ENCODE measurements at places on chromosomes 12 and 14.
A peak's percentile ranks its signal among the peaks of the same experiment; 100 is the strongest.

- DNase-seq: no peak
These were observed 747.3 kb downstream of the NRXN3 start for GRCh38 chr14:78917462-78917861.

- DNase-seq: peak; percentile 25
These were observed 631 bp upstream of the PTGR2 start for GRCh38 chr14:73851000-73851399.

- DNase-seq: no peak
These were observed 689.4 kb downstream of the NOVA1 start for GRCh38 chr14:25908277-25909044.

DNA sequence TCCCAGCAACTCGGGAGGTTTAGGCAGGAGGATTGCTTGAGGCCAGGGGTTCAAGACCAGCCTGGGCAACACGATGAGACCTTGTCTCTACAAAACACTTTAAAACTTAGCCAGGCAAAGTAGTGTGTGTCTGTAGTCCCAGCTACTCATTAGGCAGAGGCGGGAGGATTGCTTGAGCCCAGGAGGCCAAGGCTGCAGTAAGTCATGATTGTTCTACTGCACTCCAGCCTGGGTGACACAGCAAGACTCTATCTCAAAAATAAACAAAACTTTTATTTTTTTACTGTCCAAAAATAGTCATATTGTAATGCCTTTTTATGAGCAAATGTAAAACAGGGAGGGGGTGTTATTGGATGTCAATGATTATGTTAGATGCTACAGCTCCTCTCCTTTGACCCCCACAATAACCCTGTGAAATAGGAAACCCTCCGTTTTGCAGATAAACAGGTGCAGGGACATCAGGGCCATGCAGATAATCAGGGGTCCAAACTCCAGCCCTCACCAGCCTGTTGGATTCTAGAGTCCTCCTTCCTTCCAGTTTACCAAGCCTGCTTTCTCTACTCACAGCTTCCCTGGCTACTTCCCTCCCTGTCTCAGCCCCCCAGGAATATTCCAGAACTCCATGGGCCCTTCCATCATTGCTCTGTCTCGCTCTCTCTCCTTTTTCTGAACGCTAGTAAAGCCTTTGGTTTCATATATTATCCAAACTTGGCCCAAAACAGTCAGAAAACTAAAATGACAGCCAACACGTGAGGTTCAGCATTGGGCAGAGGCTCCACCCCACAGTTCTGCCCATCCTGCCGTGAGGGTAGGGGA, 5.9 kb upstream of the FBLN5 start:
- DNase-seq: peak; percentile 43

DNA sequence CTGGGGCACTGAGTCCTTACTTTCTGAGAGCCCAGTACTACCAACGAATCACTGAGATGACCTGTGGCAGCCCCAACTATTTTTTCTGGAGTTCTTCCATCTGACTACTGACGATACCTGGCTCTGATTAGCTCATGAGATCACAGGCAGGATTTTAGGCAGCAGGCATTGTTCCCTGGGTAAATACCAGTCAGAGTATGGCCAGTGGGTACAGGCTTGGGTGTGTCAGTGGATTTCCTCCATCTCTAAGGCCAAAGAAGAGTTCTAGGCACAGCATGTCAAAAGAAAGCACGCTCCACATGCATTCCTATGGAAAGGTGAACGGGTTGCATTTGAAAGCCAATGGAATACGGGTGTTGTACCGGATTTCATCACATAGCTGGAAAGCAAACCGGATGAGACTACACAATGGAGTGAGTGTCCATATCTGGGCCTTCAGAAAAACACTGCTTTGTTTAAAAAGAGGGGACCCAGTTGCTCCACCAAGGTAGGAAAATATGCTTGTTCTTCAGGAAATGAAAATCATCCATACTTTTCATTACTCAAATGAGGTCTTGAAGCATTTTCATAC, 55.0 kb downstream of the PAX9 start:
- DNase-seq: no peak

GRCh38 chr12:110538869-110539622, 36.9 kb downstream of the RAD9B start:
- no peak for DNase-seq

DNA sequence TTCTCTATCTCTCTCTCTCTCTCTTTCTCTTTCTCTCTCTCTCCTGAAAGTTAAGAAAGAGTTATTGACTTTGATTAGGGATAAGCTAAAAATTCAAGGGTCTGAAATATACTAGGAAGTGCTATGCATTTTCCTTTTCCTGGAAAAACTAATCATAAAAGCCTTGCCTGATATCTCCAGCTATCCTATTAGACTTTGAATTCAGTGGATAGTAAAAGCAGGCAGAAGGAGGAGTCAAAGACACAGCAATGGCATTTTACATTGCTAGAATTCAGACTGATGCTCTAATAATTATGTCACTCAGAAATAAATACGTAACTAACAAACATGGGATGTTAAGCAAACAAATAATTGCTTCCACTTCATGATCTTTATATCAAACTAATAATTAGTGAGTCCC, 272.0 kb downstream of the SSPN start:
- no peak for DNase-seq

DNA sequence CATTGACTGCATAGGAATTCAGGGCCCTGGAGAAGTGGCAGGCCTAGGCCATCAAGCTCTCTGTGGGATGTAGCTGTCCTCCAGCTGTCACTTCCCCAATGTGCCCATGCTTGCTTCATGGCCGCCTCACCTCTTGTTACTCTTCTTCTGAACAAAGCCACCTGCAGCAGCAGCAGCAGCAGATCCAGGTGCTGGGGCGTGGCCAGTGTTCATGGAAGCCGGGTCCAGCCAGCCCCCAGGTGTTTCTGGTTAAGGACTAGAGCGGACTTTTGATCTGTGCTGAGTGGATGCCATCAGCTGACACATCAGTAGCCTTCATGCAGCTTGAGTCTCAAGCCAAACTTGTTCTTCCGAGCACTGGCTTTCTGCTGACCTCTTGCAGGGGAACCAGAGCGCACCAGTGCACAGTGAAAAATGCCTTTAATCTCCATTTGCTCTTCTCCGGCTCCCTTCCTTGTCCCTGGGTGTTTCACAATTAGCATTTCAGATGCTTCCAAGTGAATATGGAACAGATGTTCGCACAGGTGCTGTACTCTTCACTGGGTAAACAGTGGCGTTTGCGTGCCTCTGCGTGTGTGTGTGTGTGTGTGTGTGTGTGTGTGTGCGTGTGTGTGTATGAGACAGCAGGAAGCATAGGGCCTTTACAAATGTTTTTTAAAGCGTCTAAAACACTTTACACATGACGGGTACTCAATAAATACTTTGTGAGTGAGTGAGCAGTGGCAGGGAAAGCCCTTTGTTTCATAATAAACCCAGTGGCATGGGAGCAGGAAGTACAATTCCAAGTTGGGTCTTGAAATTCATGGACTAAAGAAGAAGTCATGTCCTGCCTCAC, 20.1 kb downstream of the TPCN1 start:
- DNase-seq: peak; percentile 47

DNA sequence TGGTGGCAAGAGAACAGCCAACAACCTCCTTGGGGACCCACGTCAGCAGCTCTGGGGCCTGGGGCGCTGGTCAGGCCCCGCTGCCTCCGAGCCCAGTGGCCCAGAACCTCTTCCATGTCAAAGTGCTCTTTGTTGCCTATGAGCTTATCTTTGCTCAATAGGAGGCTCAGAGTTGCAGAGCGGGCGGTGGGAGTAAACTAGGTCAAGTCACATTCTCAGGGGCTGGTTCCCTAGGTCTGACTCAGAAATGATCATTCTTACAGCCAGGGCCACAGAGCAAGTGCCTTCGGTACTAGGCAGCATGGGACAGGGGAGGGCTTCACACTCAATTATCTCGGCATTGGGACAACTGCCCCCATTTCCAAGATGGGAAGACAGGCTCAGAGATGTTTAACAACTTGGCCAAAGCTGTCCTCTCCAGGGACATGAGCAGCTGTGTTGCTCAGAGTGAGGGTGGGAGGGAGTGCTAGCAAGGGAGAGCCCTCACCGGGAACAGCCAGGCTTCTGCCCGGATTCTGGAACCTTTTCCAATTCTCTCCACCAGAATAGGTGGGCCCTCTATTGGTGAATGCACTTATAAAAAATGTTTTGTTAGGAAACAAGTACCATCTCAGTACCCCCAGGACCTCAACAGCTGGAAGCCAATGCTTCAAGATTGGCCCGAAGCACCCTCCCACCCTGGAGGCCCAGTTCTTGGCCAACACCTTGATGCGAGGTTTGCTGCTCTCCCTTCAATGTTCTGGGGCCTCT, 11.9 kb downstream of the SLC25A29 start:
- DNase-seq: peak; percentile 58

DNA sequence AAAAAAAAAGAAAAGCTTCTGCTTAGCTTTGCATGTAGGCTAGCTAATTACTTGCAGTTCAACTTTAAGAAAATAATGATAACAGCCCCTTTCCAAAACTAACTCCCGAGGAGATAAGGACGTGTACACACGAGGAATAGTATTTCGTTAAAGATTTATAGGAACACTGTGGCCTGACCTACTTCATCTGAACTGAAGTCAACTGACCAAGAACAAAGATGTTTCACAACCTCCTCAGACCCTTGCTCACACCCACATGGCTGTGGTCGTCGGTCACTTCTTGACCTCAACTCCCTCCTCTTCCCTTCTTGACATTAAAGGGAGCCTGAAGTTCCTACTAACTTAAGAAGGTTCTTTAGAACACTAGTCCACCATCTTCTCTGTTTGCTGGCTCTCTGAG, 25.3 kb upstream of the FAM181A start:
- DNase-seq: no peak

- DNase-seq: no peak
These were observed 67.5 kb downstream of the DNAH10 start for GRCh38 chr12:123829561-123829960.

DNA sequence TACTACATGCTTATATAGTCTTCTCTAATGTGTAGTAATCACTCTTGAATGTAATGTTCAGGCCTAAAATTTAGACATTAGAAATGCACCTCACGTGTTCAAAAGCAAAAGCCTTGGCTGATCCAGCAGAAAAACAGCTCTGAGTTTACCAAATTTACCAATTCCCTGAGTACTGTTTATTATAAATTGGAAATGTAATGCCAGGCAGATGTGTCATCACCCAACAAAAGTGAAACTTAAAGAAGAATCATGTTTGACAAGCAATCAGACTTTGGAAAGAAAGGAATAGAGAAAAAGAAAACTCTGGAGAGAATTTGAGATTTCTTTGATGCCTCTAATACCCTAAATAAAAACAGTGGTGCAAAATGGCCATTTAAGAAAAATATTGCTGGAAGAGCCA, 26.5 kb upstream of the STRAP start:
- peak; percentile 53 for DNase-seq

GRCh38 chr14:52112336-52113018, 43.6 kb upstream of the NID2 start:
- peak; percentile 56 for DNase-seq

DNA sequence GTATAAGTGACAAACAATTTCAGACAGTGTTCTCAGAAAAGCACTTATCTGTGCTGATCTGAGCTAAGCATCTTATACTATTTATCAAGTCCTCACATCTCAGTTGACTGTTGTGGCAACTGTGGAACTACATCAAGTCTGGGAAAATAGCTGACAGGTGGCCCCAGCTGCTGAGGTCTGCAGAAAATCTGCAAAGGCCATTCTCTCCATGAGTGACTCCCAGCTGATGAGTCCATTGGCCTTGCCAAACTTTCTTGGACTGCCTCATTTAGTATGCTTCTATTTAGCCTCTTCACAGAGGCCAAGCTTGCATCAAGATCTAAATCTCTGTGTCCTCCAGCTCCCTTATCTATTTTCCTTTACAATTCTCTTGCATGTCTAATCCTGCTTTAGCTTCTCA, 174.5 kb upstream of the RBM19 start:
- DNase-seq: no peak

GRCh38 chr12:110105986-110106385, 18.2 kb upstream of the IFT81 start:
- DNase-seq: peak; percentile 31

- DNase-seq: no peak
These were observed 486.1 kb downstream of the GLT1D1 start for GRCh38 chr12:129339336-129339735.

DNA sequence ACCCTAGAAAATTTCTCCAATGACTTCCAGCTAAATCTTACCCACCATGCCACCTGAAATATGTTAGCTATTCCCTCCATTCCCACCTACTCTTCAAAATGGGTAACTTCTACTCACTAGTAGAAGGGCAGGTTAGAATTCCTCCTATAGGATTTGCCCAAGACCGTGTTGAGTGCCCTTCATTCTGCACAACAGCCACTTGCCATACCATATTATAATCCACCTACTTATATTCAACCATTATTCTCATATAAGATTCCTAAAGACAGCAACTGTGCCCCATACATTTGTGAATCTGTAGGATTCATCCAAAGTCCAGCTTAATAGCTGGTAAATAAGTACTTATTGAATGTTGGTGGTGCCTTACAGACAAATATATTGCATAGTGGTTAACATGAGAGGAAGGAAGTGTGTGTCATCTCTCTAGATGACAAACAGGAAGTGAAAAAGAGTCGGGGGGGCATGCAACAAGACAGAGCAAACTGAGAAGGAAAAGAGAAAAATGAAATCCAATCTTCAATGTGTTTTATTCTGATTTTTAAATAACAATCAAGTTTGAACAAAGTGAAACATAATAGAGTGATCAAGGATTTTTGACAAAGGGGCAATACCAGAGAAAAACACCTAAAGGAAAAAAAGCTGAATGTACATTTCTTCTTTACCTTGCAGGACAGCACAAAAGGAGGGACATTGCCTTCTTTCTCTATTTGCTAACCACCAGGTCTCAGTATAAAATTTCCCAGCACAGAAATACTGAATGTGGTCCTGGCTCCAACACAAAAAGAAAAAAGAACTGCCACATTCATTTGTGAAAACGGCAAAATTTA, 389.3 kb upstream of the USP15 start:
- DNase-seq: no peak

DNA sequence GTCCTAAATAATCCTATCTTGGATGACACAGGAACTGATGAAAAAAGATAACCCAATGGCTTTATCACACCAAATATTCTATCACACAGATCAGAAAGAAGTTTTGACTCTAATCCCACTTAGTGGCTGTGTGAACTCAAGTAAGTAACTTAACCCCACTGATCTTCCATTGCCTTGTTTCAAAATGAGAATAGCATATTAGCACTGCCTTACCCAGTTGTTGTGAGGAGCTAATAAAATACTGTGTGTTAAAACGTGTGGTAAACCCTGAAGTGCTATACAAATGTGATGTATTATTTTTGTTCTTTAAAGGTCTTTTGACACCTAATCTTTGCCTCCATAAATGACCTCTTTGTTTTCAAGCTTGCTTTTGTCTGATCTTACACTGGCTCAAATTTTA, 60.9 kb upstream of the ARID2 start:
- no peak for DNase-seq

- DNase-seq: no peak
These were observed 91.6 kb downstream of the EGLN3 start for GRCh38 chr14:33859306-33859705.
